ENCODE measurements at places on chromosomes 16 and 17.

DNA sequence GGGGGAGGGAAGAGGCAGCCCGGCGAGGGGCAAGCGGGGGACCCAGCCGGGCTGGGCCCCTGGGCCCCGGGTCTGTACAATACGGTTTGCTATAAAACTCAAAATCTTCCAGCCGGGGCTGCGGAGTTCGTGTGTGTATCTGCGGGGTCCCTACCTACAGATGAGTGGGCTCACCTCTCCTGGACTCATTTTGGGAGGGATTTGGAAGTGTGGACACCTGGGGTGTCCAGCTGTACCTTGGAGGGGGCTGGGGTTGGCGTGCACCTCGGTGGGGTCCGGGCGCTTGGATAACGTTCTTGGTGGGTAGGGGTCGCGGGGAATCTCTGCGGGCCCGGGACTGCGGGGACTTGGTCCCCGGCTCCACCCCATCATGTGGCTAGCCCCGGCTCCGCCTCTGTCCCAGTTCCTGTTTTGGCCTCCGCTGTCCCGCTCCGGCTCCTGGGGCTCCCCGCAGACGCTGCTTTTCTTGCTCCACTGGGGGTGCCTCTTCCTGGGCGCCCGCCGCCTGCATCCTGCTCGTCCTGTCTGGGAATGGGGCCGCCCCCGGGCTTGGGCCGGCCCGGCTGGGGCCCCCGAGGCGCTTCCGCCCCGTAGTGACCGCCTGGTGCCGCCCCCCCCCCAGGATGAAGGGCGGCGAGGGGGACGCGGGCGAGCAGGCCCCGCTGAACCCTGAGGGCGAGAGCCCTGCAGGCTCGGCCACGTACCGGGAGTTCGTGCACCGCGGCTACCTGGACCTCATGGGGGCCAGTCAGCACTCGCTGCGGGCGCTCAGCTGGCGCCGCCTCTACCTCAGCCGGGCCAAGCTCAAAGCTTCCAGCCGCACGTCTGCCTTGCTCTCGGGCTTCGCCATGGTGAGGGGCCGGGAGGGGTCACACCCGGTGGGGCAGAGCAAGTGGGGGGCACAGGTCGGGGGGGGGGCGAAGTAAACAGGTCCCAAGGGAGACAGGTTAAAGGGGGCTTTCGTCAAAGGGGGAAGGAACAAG is at the start of gene ORAI3:
TSS of gene ORAI3 (plus strand) at position 402 of the 983 bp plus-strand sequence. CDS start at position 624, 222 bp downstream.
- DNase-seq = peak; percentile 42

GRCh38 chr16:21275529-21275928 is 2.6 kb downstream of the CRYM start:
- DNase-seq = no peak

DNA sequence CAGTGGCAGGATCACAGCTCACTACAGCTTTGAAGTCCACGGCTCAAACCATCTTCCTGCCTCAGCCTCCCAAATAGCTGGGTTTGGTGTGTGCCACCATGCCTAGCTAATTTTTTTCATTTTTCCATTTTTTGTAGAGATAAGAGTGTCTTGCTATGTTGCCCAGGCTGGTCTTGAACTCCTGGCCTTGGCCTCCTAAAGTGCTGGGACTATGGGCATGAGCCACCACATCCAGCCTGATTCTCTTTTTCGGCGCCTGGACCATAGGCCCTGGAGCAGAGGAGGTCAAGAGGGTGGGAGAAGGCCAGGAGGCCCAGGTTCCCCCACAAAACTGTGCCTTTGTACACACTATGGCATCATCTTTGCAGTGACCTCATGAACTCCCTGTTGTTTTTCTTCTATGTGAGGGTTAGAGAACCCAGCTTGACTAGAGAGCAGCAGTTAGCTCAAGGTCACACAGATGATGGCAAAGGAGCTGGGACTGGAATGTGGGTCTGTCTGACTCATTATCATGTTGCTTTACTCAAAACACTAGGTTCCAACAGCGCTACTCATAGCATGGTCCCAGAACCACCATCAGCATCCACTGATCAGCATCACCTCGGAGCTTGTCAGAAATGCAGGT is 16.3 kb downstream of the SCN4A start:
- no peak for DNase-seq

DNA sequence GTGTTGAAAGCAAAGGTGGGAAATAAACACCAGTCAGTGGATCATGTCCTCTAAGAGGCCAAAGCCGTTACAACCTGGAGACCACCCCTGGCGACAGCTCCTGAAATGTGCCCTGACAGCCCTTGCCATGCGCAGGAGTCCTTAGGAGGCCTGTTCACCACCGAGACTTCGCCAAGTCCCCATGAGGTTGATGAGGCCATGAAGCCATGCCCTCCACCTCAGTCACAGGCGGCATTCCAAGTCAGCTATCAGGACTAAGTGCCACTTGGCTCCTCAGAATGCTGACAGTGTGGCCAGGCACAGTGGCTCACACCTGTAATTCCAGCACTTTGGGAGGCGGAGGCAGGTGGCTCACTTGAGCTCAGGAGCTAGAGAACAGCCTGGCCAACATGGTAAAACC is 27.1 kb downstream of the ADAM11 start:
- no peak for DNase-seq

DNA sequence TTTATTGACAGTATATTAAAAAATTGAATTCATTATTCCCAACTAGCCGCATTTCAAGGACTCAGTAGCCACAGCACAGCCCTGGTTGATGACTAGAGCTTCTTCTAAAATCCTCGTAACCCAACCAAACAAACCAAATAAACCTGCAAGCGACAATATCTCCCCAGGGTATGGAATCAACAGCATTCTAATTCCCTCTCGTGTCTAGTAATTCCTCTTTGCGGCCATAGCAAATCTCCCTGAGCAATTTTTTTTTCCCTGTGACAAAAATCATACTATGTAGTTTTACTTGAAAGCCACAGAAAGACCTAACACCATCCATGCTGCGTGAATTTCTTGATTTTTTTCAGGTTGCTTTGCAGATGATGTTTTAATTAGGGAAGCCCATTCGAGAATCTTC is 143.4 kb upstream of the MYOCD start:
- DNase-seq = no peak

- DNase-seq = no peak
Measured at GRCh38 chr16:21565861-21566669, 33.3 kb upstream of the METTL9 start.

- DNase-seq = no peak
Measured at GRCh38 chr16:51968749-51969148, 578.2 kb downstream of the TOX3 start.

GRCh38 chr16:49889725-49890397 is 33.9 kb upstream of the ZNF423 start:
- DNase-seq = no peak

GRCh38 chr17:35872196-35872980 is 3.7 kb upstream of the HEATR9 start:
- DNase-seq = no peak

DNA sequence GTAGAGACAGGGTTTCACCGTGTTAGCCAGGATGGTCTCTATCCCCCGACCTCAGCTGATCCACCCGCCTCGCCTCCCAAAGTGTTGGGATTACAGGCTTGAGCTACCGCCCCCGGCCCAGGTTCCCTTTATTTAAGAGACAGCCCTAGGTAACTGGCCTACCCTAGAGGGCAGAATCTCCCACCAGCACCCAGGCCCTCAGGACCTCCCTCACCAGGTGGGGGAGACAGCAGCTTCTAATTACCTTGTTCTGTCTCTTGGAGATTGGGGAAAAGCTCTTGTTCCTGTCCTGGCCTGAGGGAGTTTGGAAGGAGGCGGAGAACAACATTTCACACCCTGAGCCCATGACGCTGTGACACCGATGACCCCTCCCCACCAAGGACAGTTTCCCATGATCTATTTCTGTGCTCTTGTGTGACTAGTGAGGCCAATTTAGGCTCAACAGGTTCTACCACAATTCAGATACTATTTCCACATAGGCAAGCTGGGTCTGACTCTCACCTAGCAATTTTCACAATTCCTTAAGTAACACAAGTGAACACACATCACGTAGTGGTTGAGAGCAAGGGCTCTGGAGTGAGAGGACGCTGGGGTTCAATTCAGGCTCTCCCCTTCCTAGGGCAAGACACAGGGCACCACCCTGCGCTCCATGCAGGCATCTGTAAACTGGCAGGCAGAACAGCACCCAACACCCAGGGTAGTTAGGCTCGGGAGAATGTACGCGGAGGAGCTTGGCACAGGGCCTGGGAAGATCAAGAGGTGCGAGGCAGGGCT is 20.4 kb downstream of the HDAC5 start:
- DNase-seq = no peak

- DNase-seq = no peak
Measured at GRCh38 chr16:83365166-83365565, 442.6 kb upstream of the HSBP1 start.

DNA sequence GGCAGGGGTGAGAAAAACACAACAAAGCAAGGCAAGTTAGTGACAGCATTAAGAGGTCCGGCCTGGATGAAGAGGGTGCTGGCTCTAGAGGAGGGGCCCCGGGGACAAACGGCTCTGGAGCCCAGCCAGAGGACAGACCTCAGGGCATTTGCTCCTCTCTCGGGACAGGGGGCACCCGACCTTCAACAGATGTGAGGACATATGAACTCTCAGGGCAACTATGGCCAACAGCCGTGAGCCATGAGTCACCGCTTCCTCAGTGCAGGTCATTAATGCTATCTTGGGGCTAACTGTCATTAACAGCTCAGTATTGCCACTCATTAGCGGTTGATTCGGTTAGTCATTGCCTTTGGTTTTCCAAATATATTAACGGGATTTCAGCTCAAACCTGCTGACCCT is 9.7 kb upstream of the ARL5C start:
- DNase-seq = no peak

GRCh38 chr16:86145669-86146068 is 246.7 kb downstream of the IRF8 start:
- DNase-seq = no peak

DNA sequence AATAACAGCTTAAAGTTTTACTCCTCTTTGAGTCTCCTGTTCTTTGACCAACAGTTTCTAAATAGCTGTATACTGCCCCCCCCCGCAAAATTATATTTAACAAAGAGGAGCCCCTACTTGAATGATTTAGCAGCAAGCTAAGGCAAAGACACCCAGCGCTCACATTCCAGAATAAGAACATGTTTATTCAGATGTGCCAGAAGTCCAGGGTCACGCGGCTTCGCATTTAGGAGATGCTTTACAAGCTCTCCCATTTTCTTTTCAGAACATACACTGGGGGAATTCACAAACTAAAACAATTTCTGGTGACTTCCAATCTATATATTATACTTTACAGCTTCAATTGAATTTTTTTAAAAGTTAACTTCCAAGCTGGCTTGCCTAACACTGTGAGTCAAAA is 5.3 kb downstream of the PLD6 start:
- no peak for DNase-seq

DNA sequence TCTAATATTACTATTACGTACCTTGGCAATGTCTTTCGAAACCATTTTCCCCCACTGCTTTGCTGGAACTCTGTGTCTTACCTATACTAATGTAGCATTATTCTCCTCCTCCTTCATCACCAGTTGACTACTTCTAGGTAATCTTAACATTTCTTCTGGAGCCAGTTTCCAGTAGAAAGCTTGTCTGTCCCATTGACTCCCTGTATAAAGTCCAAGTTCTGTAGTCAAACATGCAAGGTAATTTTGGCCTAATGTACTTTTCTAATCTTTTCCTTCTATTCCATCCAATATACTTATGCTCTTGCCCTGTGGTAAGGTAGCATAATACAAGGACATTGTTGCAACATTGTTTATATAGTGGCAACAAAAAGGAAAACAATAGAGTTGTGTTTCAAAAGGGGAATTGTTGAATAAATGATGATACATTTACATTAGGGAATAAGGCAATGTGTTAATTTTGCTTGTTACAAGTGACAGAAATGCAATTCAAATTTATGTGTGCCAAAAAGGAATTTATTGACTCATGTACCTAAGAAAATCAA is 27.9 kb downstream of the OMG start:
- no peak for DNase-seq

DNA sequence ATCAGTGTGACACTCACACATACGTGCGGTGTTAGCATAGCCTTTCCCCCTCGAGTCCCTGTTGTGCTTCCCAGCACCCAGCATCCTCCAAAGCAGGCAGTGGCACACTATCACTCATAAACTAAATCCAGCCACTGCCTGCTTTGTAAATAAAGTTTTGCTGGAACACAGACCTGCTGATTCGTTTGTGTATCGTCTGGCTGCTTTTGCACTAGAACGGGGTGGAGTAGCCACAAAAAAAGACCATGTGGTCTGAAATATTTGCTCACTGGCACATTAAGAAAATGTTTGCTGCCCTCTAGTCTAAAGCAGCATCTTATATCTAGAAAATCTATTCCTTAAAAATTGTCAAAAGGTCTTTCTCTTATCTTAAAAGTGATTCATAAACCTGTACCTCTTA is 341.2 kb upstream of the ZFHX3 start:
- no peak for DNase-seq

- DNase-seq = peak; percentile 85
Measured at GRCh38 chr17:45248132-45248957, 13.5 kb downstream of the SPATA32 start.

- DNase-seq = no peak
Measured at GRCh38 chr16:88688013-88688778, 1.9 kb upstream of the SNAI3 start.

DNA sequence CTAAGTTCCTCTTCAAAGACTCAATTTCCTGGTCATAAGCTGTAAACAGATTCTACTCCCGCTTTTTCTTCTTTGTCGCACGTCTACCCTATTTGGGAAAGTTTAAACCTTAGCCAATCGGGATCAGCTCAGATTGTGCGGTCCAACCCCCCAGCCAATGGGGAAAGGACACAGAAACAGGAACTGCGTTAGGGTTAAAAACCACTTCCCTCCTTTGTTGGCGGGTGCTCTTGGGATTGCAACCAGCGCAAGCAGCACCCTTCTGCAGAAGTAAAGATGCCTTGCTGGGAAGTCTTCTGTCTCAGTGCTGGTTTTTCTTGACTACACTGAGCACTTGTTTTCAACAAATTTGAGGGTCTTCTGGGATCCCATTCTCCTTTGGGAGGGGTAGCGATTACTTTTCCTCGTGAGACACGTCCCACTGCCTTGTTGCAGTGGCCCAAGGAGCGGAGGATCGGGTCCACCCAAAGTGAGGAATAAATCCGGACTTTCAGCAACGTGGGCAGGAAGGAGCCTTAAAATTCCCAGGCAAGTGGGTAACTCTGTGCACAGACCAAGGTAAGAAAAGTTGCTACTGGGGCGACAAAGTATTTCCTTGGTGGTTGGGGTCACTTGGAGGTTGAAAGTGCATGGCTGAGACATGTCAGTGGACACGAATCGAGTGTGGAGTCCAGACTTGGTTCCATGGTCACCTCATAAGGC is 1.0 kb upstream of the YPEL3 start:
- peak; percentile 39 for DNase-seq
